ENCODE measurements at places on chromosomes 16 and 17. TPM values are rescaled to one million over a fixed set of nuclear protein-coding genes. Genes with fewer than 3 reads are reported as not detected.

GRCh38 chr17:67528751-67529436 lies 151.8 kb downstream of the PITPNC1 start:
- no peaks in the 10 kb centered on the region for H3K27me3 ChIP-seq
- no peak overlapping the region for H3K4me3 ChIP-seq
- peaks cover 9% of the 10 kb centered on the region for H3K36me3 ChIP-seq
- DNase-seq, result no peak
- H3K27ac ChIP-seq, result no peak overlapping the region
- no peaks in the 10 kb centered on the region for H3K4me1 ChIP-seq

DNA sequence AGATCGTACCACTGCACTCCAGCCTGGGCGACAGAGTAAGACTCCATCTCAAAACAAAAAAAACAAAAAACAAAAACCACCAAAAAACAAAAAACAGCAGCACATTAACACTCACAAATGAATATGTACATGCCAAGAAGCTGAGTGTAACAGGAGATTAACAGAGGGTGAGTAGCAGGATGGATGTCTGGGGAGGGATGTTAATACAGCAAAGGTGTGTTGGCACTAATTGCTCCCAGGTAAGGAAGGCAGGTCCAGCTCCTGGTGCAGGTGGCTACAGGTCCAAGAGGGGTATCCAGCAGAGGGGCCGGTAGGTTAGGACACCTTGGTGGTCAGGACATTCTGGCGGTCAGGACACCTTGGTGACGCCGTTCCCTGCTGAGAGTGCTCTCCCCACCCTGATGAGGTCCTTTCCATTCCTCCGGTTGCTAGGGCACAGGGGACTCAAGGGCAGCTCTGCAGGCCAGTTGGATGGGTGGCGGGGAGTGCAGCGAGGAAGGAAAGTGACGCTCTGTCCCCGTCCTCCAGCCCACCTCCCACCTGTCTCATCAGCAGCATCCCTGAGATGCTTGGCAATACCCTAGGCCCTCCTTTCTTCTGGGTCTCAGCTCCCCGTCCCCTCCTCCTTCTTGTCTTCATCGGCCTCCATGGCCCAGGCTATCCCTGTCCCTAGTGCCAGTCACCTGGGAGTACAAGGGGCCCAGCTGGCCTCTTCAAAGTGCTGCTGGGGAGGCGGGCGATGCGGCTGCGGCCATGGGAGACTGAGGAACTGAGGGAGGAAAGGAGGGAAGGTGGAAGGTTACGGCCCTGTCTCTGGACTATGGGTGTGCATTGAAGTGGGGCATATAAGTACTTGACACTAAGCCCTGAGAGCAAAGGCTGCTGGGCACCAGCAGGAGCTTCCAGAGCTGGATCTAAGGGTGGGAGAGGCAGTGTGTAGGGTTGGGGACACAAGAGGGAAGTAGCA lies 10.7 kb upstream of the GFAP start:
- no peaks in the 10 kb centered on the region for H3K27me3 ChIP-seq
- H3K4me1 ChIP-seq, result no peaks in the 10 kb centered on the region
- H3K27ac ChIP-seq, result no peak overlapping the region
- H3K4me3 ChIP-seq, result no peak overlapping the region
- DNase-seq, result no peak

DNA sequence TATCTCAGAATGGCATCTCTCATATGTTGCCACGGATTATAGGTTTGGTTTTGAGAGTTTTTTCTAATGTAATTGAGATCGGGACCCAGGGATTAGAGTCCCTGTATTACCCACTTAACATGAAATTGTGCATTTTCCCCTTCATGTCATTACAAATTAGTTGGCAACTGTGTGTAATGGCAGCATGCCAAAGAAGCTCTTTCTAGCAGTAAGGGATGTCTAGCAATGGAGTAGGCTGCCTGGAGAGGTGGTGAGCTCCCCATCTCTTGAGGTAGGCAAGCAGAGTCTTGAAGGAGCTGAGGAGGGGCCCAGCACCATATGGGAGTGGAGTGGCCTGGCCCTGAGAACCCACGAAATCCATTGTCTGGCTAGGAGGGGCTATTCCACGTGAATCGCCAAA lies 10.0 kb upstream of the KATNB1 start:
- H3K4me3 ChIP-seq, result no peak overlapping the region
- no peaks in the 10 kb centered on the region for H3K27me3 ChIP-seq
- DNase-seq, result no peak
- H3K36me3 ChIP-seq, result no peaks in the 10 kb centered on the region
- H3K27ac ChIP-seq, result no peak overlapping the region

- peaks cover 7% of the 10 kb centered on the region for H3K4me1 ChIP-seq
- no peak overlapping the region for H3K27ac ChIP-seq
- H3K36me3 ChIP-seq, result no peaks in the 10 kb centered on the region
- DNase-seq, result no peak
- no peak overlapping the region for H3K4me3 ChIP-seq
Observed at GRCh38 chr17:74374858-74375257, 7.6 kb downstream of the GPR142 start.

DNA sequence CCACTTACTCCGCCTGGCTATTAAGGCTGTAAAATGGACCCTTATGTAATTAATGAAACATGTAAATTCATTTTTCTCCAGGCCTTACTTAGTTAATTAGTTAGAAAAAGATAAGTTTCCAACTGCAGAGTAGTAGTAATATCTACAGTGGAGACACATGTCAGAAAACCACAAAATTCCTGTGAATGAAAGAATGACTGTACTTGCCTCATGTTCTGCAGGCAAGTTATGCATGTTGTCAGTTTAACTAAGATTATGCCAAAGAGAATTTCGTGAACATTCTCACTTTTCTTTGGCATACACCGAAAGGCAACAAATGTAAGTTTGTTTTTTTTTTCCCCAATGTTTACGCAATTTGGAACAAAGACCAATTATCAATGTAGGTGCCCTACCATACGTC lies 16.8 kb upstream of the CCL1 start:
- no peak overlapping the region for H3K27ac ChIP-seq
- H3K4me1 ChIP-seq, result no peaks in the 10 kb centered on the region
- H3K4me3 ChIP-seq, result no peak overlapping the region
- no peaks in the 10 kb centered on the region for H3K27me3 ChIP-seq
- H3K36me3 ChIP-seq, result no peaks in the 10 kb centered on the region
- no peak for DNase-seq

- peaks cover 39% of the 10 kb centered on the region for H3K36me3 ChIP-seq
- peak overlapping the region; percentile 91 for H3K27ac ChIP-seq
- H3K4me3 ChIP-seq, result peak overlapping the region; percentile 45
- no peaks in the 10 kb centered on the region for H3K27me3 ChIP-seq
Observed at GRCh38 chr17:28645576-28645939, 600 bp upstream of the BLTP2 start.

DNA sequence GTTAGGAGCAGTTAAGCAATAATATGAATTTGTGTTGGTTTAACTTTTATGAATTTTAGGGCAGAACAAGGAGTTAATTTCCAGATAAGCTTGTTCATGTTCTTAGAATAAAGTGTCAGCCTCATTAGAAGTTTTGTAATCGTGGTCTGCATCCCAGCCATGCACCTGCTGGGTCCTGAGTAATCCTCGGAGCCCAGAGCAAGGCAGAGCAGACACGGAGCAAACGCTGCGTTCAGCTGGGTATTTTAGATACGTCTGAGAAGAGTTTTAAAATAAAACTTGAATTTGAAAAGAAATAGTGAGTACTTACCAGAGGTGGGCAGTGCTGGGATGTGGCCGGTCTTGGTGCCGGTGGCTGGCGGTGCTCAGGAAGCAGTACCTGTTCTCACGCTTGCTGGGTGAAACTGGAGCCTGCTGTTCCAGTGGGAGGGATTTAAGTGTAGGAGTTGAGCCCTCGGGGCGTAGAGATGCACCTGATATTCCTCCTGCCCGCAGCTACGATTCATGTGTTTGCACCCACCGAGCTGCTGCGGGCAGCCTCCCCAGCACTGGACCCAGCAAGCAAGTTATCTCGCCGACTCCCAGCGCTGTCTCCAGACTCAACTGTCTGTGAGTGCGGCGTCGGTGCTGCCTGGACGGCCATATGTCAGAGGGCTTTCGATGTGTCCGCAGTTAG lies at the start of gene ZNF750:
Gene ZNF750, minus strand, starts transcription at position 406 of the 676 bp plus-strand sequence. CDS start 7,568 bp downstream, outside the sequence.
- no peaks in the 10 kb centered on the region for H3K27me3 ChIP-seq
- DNase-seq, result no peak
- H3K4me1 ChIP-seq, result no peaks in the 10 kb centered on the region
- H3K36me3 ChIP-seq, result no peaks in the 10 kb centered on the region
- no peak within 1 kb of the TSS for H3K4me3 ChIP-seq

GRCh38 chr17:30950189-30950588 lies 20.6 kb upstream of the RNF135 start:
- no peaks in the 10 kb centered on the region for H3K4me1 ChIP-seq
- no peak overlapping the region for H3K27ac ChIP-seq
- no peak overlapping the region for H3K4me3 ChIP-seq
- H3K27me3 ChIP-seq, result no peaks in the 10 kb centered on the region

PRAC2 gene
- total RNA-seq, result not detected
